ENCODE measurements at places on chromosomes 1 and 21. TPM values are rescaled to one million over a fixed set of nuclear protein-coding genes. Genes with fewer than 3 reads are reported as not detected.

Gene CD1D
- 0.11 TPM for total RNA-seq

Gene KIF21B
- under 0.01 TPM for total RNA-seq

GRCh38 chr1:169869426-169869825 is 24.3 kb downstream of the SCYL3 start:
- no peak for DNase-seq

- DNase-seq: no peak
These were observed 79.2 kb downstream of the PROX1 start for GRCh38 chr1:214066936-214067335.

GRCh38 chr1:81974222-81974841 is 173.6 kb downstream of the ADGRL2 start:
- no peak for DNase-seq

GRCh38 chr1:223363057-223363855 is 720 bp downstream of the SUSD4 start:
- peak; percentile 69 for DNase-seq

GRCh38 chr1:244405856-244406255 is 45.9 kb downstream of the ADSS2 start:
- no peak for DNase-seq

GRCh38 chr1:232890340-232890943 is 60.0 kb upstream of the NTPCR start:
- DNase-seq: no peak

Measured in LHCN-M2 (cell line).